ENCODE measurements at places on chromosomes 1 and 21.

DNA sequence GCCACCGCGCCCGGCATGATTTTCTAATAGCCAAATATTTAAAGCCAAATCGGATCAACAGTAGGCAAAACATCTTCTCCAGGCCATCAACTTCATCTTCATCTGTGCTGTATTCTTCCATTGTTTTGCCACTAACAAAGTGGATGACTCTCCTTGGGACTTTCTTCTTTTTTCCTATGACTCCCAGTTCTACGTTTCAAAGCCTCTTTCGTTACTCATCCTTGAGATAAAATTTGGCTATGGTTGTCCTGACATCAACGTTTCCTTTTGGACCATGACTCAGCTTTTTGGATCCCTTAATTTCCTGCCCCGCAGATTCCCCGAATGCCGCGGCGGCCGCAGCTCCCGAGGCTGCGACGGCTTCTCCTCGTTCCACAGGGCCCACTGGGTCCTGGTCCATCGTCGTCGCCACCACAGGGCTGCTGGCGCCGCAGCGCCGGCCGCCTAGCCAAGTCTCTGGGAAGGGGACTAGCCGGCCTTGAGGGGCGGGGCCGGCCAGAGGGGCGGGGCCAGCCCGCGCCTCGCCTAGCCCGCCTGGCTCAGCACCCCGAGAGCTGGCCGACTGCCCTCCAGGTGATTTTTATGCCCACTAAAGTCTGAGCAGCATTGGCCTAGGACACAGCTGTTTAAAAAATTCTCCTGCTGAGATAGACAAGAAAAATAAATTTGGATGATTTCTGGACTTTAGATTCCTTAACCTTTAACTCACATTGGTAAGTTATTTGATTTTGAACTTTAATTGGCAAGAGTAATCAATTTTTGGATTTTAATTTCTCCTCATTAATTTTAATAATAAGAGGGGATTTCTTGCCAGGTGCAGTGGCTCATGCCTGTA, 93.9 kb downstream of the ADCY10 start:
- peak; percentile 97 for DNase-seq

GRCh38 chr1:202956969-202957368, 1.1 kb downstream of the ADIPOR1 start:
- DNase-seq, result no peak

GRCh38 chr1:116404699-116405098, 31.7 kb downstream of the ATP1A1 start:
- no peak for DNase-seq

DNA sequence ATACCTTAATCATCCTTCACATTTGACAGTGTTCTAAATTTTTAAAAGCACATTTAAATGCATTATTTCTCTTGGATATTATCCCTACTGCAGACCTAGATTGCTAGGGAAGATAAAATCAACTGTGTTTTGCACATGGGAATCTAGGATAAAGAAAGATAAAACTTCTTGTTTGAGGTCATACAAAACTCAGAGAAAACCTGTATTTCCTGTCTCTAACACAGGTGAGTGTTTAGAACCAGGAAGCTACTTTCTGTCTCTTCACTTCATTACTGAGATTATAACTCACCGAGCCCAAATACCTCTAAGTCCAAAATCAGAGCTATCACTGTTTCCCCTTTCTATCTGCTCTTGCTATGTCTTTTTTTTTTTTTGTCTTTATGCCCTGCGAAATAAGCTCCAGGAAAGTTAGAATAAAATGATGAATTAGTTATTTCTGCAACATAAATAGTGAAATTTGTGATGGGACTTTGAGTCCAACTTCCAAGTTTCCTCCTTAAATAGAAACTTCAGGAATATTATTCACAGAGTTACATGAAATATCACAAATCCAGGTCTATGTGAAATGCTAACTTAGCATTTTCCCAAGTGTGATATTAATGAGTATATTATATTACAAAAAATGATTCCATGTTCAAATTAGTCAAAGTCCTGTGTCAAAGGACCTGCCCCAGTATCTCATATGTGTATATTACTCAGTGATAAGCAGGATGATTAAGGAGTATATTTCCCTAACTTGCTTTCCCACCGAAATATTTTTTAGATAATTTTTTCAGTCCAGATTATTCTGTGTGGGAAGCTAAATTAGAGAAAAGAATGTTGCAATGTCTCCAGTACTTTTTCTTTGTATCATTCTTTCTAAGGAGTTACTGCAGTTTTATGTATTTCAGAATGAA, 226.4 kb downstream of the PLA2G4A start:
- DNase-seq, result no peak

DNA sequence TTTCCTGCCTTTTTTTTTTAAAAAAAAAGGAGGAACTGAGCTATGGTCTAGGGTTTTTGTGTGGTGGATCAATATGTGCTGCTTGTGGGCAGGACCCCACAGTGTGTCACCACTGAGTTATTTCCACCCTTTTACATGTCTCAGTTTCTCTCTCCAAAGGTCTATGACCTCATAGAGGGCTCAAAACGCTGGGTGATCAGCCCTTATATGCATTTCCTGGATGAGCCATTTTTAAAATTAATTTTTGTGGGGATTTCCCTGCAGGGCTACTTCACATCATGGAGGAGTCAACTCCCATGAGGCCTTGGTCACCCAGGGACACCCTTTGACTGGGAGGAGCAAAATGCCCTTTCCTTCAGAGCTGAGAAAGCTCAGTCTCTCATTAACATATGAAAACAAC, 20.7 kb upstream of the HAO2 start:
- DNase-seq, result peak; percentile 55

DNA sequence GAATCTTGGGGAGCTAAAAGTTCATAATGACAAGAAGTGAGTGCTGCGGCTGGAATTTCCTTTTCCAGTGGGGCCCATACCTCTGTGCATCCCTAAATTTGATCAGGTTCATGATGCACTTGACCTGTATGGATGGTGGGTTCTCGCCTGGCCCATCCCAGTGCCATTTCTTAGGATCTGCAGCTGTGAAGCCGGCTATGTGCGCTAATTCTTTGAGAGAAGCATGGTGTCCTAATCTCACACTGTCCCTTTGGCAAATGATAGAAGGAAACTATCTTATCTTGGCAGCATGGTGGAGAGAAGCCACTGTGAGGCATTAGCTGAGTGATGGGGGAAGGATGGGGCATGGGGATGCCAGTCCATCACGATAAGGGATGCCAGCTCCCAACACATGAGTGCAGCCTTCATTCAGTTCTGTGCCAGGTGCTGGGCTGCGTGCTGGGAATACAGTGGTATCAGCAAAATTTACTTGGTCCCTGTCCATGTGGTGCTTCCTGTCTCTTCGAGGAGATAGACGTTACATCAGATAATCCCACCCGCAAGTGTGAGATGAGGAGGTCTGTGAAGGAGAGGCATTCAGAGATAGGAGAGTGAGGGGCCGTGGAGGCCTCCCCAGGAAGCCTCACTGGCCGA, 30.5 kb downstream of the STUM start:
- DNase-seq, result no peak

- DNase-seq, result no peak
Observed at GRCh38 chr1:10626791-10627410, 152.2 kb downstream of the PEX14 start.

DNA sequence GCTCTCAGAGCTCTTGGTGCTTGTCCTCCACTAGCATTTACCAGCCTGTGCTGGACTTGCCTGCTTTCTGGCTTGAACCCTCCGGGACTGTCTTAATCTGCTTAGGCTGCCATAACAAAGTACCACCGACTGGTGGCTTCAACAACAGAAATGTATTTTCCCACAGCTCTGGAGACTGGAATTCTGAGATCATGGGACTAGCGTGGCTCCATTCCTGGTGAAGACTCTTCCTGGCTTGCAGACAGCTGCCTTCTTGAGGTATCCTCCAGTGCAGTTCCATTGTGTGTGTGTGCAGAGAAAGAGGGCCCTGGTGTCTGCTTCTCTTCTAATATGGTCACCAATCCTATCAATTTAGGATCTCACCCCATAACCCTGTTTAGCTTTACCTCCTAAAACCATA, 22.0 kb upstream of the RCAN1 start:
- no peak for DNase-seq

DNA sequence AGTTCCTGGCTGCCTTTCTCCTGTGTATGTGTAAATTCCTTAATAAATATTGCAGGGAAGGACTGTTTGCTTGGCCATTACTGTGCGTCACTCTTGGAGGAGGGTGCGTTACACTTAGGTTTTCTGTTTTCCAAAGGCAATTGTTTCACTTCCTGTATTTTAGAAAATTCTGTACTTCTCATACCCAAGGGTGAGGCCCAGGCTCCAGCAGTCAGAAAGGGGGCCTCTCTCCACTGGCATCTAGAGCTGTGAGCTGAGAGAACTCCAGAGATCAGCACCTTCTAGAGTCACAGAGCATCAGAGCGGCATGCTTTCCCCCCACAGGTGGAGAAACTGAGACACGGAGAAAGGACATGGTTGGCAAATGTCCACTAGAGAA, 27.0 kb upstream of the ZFP69B start:
- DNase-seq, result no peak

DNA sequence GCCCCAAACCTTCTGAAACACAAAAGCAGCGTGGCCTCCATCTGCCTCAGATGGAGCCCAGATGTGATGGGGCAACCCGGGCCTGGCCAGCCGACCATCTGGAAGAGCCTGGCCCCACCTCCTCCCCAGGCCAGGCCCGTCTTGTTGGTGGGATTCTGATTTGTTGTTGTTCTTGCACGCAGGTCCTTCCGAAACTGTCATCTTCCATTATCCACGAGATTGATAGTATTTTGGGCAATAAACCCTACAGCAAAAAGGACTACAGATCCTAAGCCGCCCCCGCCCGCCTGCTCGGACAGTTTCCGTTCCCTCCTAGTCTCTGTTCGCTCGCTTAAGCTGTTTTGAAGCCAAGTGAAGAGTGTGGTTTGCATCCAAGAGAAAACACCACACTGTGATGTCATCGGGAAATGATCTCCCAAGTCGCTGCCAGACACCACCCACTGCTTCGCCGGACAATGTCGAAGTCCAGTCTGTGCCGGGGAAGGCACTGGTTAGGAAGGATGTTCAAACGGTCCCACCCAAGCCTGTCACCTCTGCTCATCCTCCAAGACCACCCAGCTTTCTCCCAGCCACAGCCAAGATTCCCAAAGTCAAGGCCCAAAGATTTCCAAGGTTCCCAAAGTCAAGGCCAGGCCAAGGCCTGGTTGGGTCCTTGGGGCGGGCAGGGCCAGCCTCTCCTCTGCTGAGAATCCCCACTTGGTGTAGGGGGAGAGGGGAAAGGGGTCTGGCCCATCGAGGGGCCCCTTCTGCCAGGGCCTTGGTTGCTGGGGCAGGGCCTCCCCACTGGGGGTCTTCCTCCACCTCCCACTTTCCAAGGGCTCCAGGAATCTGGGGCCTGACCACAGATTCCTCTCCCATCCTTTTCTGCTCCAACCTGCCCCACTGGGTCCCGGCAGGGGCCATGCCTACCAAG, 52.9 kb downstream of the KCNAB2 start:
- no peak for DNase-seq

DNA sequence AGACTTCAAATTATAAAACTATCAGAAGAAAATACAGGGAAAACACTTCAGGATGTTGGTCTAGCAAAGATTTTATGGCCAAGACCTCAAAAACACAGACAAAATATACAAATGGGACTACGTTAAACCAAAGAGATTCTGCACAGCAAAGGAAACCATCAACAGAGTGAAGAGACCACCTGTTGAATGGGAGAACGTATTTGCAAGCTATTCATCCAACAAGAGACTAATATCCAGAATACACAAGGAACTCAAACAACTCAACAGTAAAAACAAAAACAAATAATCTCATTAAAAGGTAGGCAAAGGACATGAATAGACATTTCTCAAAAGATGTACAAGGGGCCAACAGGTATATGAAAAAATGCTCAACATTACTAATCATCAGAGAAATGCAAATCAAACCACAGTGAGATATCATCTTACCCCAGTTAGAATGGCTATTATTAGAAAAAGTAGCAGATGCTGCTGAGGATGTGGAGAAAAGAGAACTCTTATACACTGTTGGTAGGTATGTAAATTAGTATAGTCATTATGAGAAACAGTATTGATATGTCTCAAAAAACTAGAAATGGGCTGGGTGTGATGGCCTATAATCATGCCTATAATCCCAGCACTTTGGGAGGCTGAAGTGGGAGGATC, 112.6 kb downstream of the LRIG2 start:
- no peak for DNase-seq

DNA sequence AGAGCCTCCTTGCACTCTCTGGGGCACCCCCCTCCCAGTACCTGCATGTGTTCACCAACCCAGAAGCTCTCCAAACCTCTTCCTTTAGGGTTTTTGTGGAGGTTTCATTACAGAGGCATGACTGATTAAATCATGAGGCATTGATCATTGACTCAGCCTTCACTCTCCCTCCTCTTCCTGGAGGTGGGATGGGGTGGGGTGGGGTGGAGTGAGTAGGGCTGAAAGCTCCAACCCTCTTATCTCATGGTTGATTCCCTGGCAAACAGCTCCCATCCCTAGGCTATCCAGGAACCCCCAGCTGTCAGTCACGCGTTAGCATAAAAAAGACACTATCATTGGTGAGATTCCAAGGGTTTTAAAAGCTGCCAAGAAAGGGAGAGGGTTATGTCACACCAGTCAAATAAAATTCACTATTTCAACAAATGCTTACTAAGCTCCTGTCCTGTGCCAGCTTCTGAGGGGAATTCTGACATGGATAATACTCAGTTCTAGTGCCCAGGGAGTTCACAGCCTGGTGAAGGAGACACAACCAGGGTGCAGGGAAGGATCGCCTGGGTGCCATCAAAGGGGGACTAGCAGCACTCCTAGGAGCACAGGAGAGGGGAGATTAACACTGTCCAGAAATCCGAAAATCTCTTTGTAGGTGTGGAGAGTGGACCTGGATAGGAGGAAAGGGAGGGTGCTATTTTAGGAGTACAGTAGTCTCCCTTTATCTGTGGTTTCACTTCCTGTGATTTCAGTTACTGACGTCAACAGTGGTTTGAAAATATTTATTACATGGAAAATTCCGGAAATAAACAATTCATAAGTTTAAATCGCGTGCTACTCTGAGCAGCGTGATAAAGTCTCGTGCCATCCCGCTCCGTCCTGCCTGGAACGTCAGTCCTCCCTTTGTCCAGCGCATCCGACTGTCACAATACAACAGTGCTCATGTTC, 6.8 kb upstream of the IL24 start:
- DNase-seq, result peak; percentile 34

GRCh38 chr1:201508809-201509208, 1.9 kb upstream of the CSRP1 start:
- DNase-seq, result no peak

GRCh38 chr1:4483021-4483625, 171.3 kb upstream of the AJAP1 start:
- DNase-seq, result no peak

- DNase-seq, result no peak
Observed at GRCh38 chr1:37875833-37876232, 16.4 kb upstream of the MTF1 start.

DNA sequence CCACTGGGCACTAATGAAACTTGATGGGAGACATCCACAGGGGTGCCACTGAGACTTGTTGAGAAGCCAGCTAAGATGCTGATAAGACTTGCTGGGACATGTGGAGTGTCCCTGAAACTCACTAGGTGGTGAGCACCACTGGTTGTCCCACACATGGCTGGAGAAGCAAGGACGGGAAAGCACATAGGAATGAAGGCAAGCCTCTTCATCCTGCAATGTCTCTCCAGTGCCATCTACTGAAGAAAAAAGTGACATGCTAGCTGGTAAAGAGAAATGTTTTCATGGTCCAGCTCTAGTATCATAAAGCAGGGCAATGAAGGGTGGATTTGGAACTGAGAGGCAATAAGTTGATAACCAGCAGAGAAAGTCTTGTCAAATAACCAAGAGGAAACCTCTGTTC, 283.0 kb downstream of the PAPPA2 start:
- no peak for DNase-seq

Data from RCC 7860 (cell line).